Activated effector memory CD4-positive, alpha-beta T cell treated with Interleukin-2 at 50 U/mL for 16 hours (primary cell): ENCODE measurements at places on chromosomes 4 and X.

DNA sequence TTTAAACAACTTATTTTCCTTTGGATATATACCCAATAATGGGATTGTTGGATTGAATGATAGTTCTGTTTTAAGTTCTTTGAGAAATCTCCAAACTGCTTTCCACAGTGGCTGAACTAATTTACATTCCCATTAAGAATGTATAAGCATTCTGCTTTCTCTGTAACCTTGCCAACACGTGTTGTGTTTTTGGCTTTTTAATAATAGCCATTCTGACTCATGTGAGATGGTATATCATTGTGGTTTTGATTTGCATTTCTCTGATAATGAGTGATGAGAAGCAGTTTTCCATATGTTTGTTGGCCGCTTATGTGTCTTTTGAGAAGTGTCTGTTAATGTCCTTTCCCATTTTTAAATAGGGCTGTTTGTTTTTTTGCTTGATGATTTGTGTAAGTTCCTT is 155.6 kb upstream of the PITX2 start:
- DNase-seq, result no peak

GRCh38 chrX:9676306-9676705 is 89.3 kb downstream of the GPR143 start:
- no peak for DNase-seq

GRCh38 chr4:2793586-2794485 is 951 bp downstream of the SH3BP2 start:
- no peak for DNase-seq

GRCh38 chr4:127410644-127411043 is 222.1 kb upstream of the INTU start:
- DNase-seq, result no peak

GRCh38 chrX:43985511-43985910 is 12.3 kb upstream of the NDP start:
- DNase-seq, result no peak

GRCh38 chr4:121077496-121077895 is 5.2 kb upstream of the NDNF start:
- no peak for DNase-seq

- no peak for DNase-seq
These were observed 163.4 kb downstream of the BANK1 start for GRCh38 chr4:101953949-101954348.

- DNase-seq, result no peak
These were observed 152.3 kb downstream of the CBR4 start for GRCh38 chr4:168857546-168858314.

DNA sequence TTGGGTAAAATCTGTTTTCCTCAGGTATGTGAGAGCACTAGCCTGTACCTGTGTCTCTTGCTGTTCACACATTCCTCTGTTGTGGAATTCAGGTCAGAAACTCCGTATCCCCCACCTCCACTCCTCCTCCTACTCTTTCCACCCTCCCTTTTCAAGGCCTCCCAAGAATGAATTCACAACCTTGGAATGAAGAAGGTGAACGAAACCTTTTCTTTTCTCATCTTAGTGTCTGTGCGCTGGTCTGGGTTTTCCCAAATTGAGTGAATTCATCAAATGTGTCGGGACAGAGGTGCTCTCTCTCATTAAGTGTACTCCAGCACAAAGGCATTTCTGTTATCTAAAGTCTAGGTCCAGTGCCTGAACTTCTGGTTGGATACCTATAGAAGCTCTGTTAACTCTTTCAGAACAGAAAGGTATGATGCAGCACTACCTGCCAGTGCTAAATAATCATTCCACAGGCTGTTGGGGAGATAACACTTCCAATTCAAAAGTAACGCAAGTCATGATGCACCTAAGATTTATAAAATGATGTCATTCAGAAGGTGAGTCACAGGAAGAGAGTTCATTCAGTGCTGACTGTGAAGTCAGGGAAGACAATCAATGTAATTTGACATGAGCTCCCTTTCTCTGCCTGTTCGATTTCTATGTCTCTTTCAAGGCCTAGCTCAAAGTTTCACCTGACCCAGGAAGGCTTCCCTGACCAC is 41.9 kb downstream of the COL4A6 start:
- no peak for DNase-seq

- DNase-seq, result no peak
These were observed 722 bp downstream of the FGF16 start for GRCh38 chrX:77447653-77448569.

DNA sequence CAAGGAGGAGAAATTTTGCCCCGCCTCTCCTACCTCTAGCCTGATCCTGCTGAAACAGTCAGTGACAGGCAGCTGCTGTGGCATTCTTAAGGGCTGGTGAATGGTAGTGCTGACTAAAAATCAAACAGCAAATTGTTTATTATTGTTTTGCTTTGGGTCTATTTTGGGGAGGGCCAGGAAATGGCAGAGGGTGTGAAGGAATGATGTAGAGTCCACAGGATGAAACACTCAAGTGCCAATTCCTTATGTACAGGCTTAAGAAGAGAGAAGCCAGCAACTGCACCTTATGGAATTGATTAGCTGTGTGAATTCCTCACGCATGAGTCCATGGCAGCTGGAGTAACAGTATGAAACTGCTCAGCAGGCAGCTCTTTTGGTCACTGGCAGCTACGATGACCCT is 39.7 kb downstream of the VEGFC start:
- DNase-seq, result no peak

- no peak for DNase-seq
These were observed 426.1 kb downstream of the MID1IP1 start for GRCh38 chrX:39227371-39227770.

DNA sequence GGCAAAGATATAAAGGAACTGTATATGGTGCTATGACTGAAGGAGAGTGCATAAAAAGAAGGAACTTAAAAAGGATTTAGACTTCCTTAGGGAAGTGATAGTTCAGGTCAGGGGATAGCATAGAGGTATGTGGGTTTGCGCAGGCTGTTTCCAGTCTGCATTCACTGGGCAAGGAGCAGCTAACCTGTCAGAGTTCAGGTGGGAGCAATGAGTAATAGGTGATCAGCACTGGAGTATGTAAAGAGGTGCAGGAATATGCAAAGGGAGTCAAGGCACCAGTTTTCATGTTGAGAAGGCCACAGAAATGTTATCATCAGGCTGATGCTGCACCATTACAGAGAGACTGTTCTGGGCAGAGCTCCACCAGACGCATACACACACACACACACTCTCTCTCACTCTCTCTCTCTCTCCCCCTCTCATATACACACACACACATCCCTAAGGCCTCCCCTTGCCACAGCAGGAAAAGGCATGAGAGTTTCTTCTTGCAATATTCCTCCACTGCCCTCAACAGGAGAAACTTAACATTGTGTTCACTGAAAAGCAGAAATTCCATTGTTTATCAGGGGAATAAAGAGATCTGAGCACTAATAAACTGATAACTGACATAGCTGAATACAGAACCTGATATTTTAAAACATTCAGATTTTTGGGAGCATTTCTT is 256.4 kb upstream of the GRID2 start:
- no peak for DNase-seq

- no peak for DNase-seq
These were observed 25.3 kb upstream of the S100P start for GRCh38 chr4:6668391-6668790.

DNA sequence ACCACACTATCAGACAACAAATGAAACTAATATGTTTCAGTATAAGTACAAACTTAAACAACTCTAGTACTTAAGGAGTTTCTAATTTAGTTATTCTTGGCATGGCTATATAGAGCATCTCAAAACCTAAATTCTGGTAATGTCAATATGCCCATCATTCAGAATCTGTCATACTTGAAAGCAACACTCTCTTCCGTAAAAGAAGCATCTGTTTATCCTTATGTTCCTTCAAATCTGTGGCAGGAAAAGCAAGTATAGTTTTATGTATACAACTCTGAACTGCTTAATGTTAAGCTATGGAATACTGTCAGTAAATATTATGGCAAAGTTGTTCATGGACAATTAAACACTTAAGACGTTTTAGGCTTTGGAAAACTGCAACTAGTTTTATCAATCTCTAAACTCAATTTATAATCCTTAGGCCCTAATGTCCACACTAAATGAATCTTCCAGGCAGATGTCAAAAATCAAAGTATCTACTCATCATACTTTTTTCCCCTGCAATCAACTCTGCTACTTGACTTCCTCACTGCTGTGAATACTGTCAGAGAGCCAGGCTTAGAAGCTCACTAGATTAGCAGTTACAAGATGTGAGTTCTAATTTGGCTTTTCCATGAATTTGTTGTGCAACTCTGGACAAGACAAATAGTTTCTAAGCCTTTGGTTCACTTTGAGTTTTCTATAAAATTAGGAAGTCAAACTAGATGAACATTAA is 109.4 kb downstream of the SCLT1 start:
- DNase-seq, result no peak

DNA sequence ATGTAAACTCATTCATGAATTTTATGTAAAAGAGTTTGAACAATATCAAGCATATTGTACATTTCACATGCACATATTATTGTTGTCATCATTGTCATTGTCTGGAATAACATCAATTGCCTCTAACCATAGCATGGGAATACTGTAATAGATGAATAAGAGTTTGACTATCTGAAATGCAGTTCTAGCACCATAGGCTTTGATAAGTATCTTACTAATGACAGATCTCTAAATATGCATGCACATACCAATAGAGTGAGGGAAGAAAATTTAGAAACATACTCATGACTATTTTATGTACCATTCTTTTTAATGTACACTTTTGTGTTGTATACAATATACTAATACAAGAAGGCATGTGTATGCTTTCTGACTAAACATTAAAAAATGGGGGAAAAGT is 161.6 kb upstream of the SPRY1 start:
- DNase-seq, result no peak

GRCh38 chrX:85326234-85327059 is 53.0 kb downstream of the POF1B start:
- DNase-seq, result no peak

DNA sequence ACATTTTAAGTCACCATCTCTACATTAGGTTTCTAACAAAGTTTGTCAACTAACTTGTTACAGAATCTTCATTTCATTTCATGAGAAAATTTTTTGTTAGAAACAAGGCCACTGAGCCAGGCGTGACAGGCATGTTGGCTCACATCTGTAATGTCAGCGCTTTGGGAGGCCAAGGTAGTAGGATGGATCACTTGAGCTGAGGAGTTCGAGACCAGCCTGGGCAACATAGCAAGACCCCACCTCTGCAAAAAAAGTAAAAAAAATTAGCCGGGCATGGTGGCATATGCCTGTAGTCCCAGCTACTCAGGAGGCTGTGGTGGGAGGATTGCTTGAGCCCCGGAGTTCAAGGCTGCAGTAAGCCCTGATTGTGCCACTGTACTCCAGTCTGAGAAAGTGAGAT is 32.3 kb downstream of the FAT1 start:
- DNase-seq, result no peak

DNA sequence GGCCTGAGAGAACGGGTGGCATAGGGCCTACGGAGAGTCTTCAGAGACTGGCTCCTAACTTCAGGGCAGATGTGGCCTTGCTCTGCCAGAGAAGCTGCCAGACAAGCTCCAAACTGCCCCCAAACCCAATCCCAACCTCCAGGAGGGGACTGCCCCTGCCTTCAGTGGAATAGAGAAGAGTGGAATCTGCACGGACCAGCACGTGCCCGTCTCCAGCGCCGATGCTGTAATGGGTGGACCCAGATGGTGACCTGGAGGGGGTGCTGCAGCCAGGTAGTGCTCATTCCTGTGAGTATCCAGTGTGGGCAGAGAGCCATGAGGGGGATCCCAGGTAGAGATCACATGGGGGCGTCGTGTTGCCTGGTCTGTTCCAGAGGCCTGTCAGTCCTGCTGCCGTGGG is 73.2 kb upstream of the NKX1-1 start:
- DNase-seq, result no peak

GRCh38 chr4:163758032-163758431 is 263.5 kb downstream of the TMA16 start:
- DNase-seq, result no peak

DNA sequence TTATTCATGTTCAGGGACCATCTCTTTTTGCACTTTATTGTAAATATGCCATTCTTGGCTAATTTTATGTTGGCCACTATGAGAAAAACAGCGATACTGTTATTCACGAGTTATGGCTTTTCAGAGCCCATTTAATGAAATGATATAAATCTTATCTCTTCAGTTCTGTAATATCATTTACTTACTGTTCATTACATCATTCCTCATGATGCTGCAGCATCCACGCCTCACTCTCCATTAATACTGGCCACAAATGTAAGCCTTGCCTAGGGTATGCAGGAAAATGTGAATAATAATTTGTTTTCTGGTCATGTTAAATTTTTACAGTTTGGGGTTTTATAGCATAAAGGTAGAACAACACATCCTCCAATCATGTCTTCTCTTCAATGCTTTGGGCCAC is 639.6 kb downstream of the SMARCA1 start:
- DNase-seq, result no peak

- no peak for DNase-seq
These were observed 202.9 kb downstream of the CFAP299 start for GRCh38 chr4:80538276-80538926.

DNA sequence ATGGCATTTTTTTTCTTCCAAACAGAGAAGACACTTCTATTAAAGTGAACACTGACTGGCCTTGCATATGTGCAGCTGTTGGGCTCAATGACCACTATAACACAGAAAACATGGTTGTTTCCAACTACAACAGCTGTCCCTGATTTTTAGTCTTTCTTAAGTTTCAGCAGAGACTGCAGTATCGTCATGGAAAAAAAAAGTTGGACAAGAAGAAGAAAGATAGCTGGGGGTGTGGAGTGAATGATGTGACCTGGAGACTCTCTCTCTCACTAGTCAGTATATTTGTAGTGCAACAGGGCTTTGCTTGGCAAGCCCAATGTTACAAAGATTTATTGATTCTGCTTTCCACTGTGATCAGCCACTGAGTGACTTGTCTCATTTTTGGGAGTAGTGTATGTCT is 29.5 kb upstream of the C4orf54 start:
- no peak for DNase-seq

- DNase-seq, result no peak
These were observed 38.1 kb upstream of the ARSH start for GRCh38 chrX:2967998-2968909.

DNA sequence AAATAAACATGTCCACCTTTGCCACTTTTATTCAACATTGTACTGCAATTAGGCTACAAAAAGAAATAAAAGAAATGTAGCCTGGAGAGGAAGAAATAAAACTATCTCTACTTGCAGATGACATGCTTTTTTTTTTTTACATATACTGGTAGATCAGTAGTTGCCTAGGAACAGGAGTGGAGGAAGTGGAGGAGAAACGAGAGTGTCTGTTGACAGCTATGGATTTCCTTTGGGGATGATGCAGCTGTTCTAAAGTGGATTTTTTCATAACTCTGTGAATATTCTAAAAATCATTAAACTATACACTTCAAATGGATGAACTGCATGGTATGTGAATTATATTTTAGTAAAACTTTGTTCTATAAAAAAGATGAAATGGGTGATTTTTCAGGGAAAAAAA is 116.4 kb downstream of the ANAPC4 start:
- no peak for DNase-seq
